CD4-positive, alpha-beta T cell (primary cell): ENCODE measurements at places on chromosomes 12 and 14. TPM values are rescaled to one million over a fixed set of nuclear protein-coding genes. Genes with fewer than 3 reads are reported as not detected.

Gene PRIMA1
- not detected for total RNA-seq

Gene UNC119B
- total RNA-seq: 10.7 TPM

Gene RPGRIP1
- not detected for total RNA-seq

Gene CLEC2A
- total RNA-seq: not detected

Gene KRT78
- total RNA-seq: not detected

Gene GPRC5D
- not detected for total RNA-seq

Gene APEX1
- 127 TPM for total RNA-seq

Gene A2ML1
- total RNA-seq: not detected

Gene KCNA1
- total RNA-seq: not detected

Gene TSPAN11
- not detected for total RNA-seq

Gene TPH2
- total RNA-seq: not detected

Gene LGR5
- total RNA-seq: not detected

Gene SLC8A3
- not detected for total RNA-seq

Gene TAS2R10
- total RNA-seq: not detected

Gene PRPH
- total RNA-seq: 0.56 TPM

Gene P2RX2
- not detected for total RNA-seq

Gene PLA2G1B
- not detected for total RNA-seq

Gene BTBD6
- 36.9 TPM for total RNA-seq

Gene RNASE8
- total RNA-seq: not detected

Gene ANG
- 0.27 TPM for total RNA-seq

Gene VRTN
- total RNA-seq: not detected

Gene SERPINA1
- total RNA-seq: 4.3 TPM

Gene CHGA
- total RNA-seq: not detected

Gene TEDC1
- total RNA-seq: 108 TPM

Gene GTF2A1
- total RNA-seq: 12.8 TPM

Gene ABHD12B
- not detected for total RNA-seq

Gene SRGAP1
- not detected for total RNA-seq

Gene FAR2
- 1.6 TPM for total RNA-seq

Gene SSPN
- total RNA-seq: not detected

Gene HOXC6
- total RNA-seq: not detected

Gene LTB4R
- total RNA-seq: 18.3 TPM

Gene SLCO1A2
- not detected for total RNA-seq

Gene CACNA1C
- total RNA-seq: 0.05 TPM

Gene TAS2R19
- 0.71 TPM for total RNA-seq

Gene FOXN4
- total RNA-seq: not detected
